ENCODE measurements at places on chromosomes 16 and 17. TPM values are rescaled to one million over a fixed set of nuclear protein-coding genes. Genes with fewer than 3 reads are reported as not detected.

DNA sequence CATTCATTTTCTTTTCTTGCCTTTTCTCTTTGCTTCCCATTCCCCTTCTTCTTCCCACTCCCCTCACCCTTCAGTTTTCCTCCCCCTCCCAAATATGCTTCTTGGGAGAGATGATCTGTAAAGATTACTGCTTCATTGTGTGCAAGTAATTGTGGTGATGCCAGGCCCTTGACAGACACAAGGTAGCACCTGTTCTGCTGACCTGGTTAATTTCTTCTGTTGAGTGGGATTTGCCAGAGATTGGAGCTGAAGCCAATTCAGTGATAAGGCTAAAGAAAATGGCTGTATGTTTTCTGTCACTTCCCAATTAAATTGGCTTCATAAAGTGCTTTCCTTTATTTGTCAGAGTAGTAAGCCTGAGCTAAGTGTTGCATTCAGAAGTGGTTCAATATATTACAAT lies 44.5 kb downstream of the AATF start:
- no peak for DNase-seq

GRCh38 chr17:62968445-62968923 lies 2.4 kb downstream of the TANC2 start:
- DNase-seq: no peak

The KRT35 gene
- not detected for total RNA-seq

DNA sequence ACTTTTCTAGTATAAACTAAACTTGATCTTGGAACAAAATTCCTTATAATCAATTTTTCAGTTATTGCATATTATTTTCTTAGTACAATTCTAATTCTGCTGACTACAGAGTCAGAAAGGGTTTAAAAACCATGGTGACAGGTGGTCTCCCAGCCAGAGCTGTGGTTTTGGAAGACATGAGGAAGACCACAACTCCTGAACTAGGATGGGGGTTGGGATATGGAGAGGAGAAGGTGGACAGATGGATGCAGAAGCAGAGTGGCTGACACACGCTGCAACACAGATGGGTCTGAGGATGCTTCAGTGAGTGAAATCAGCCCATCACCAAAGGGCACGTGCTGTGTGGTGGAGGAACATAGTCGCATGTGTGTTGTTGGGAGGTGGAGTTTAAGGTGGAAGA lies 187.7 kb downstream of the LGALS9B start:
- no peak for DNase-seq

DNA sequence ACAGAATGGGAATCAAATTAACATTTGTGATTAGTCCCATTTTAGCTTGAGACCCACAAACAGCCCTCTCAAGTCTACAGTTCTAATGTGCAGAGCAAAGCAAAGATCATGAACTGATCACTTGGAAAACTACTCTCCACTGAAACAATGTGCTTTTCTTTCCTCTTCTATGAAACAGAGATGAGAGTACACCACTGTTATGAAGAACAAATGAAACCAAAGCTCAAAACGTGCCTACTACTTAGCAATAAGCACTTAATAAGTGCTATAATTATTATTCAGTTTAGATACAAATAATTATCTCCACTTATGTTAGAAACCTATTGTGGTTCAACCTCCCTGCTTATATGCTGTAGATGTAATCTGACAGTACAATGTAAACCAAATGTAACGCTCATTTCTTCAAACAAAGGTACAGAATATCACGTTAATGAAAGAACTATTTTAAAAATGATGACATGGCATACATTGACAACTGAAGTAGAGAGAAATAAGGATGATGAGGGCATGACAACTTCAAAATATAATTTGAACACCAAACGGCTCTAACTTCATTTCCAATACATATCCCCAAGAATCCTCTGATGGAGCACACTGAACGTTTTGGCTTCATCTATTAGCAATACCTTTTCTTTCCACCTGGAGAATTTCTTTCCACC lies 2.0 kb downstream of the VPS35 start:
- DNase-seq: no peak

- DNase-seq: no peak
These were observed 341.4 kb downstream of the FOXL1 start for GRCh38 chr16:86919578-86920305.

DNA sequence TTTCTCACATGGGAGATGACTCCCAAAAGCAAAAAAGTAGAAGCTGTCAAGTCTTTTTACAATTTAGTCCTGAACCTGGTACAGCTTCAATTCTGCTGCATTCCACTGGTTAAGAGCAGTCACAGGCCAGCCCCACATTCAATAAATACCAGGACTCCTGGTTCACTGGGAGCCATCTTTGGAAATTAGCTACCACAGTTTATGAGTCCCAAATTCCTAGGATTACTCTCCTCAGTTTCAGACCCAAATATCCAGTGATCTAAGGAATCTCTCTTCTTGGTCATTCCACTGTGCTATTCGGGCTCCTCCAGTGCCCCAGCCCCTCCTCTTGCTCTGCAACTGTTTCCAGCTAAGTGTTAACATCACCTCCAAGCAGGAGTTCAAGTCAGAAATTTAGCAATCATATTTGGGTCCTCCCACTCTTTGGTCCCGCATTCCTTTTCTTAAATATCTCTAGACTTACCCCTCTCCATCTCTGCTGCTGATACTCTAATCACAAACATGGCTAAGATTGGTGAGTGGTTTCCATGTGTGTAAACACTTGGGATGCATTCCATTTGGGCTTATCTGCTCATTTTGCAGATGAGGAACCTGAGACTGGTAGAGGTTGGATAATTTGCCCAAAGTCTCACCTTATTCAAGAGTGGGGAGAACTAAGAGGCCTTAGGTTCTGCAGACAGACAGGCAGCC lies 9.6 kb upstream of the WIPF2 start:
- DNase-seq: no peak

GRCh38 chr16:57801098-57801808 lies 1.0 kb downstream of the KIFC3 start:
- no peak for DNase-seq

GRCh38 chr17:30256756-30257506 lies 21.4 kb upstream of the SLC6A4 start:
- DNase-seq: no peak

The C17orf113 gene
- total RNA-seq: 0.12 TPM

GRCh38 chr16:23832882-23833281 lies 2.9 kb upstream of the PRKCB start:
- DNase-seq: no peak

DNA sequence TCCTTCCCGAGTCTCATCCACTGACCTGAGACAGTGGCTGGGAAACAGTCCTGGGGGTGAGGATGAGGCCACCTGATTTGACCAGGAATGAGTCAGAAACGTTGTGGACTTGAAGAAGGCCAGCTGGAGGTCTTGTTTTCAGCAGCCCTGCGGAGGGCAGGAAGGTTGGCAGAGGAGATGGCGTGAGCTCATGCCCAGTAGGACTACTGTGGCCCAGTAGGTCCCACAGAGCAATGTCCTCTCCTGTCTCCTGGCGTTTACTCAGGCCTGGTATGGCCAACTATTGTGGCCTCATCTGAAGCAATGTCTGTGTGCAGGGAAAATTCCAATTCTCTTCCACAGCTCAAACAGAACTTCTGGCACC lies 84.1 kb upstream of the DNAJA2 start:
- no peak for DNase-seq

GRCh38 chr17:44924107-44924544 lies 8.8 kb upstream of the GFAP start:
- no peak for DNase-seq

DNA sequence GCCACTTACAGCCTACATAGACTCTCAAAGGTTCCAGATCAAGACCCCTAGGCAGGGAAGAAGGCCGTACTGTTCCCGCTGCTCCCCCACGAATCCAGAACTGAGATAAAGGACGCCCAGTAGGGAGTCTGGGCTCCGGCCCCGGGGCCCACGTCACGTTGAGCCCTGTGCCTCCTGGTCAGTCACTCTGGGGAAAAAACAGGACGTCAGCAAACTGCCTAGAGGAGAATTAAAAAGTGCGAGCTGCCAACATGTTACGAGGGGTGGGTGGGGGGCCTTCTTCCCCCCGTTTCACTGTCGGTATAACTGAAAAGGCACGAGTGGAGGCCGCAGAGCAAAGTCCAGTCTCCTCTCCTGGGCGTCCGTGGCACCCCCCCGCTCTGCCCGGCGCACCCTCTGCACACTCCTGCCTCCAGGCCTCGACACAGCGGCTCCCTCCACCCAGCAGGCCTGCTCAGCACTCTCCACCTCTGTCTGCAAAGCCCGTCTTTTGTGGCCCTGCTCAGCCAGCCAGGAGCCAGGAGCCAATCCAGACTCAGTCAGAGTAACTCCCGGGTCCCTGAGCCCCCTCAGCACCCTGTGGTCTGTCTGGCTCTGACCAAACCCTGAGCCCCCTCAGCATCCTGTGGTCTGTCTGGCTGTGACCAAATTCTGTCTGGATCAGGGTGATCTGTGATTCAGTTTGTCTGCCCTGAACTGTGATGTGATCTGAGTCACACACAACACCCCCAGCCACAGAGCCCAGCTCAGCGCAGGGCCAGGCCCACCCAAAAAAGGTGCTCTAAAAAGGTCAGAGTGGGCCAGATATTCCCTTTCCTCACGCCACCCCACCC lies 6.2 kb downstream of the ITGAE start:
- no peak for DNase-seq

DNA sequence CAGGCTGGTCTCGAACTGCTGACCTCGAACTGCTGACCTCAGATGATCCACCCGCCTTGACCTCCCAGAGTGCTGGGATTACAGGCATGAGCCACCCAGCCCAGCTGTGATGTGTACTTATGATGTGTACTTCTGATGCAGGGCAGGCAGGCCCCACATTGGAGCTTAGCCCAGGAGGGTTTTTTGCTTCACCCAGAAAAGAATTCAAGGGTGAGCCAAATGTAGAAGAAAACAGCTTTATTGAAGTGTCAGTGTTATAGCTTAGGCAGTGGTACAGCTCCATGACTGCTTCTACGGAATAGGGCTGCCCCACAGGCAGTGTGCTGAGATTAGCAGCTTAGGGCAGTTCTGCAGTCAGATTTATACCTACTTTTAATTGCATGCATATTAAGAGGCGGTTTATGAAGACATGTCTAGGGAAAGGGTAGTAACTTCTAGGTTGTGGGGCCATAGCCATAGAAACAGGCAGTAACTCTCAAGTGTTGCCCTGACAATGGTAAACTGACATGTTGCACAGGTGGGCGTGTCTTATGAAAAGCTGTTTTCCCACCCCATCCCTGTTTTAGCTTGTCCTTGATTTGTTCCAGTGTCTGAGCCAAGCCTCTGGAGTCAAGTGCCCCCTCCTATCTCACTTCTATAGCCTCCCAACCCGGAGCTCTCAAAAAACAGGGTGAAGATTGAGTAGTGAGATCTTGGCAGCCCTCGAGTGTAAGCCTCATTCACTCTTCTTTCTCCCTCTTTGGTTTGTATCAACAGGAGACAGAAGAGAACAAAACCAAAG lies 24.1 kb upstream of the POLR3E start:
- DNase-seq: no peak

DNA sequence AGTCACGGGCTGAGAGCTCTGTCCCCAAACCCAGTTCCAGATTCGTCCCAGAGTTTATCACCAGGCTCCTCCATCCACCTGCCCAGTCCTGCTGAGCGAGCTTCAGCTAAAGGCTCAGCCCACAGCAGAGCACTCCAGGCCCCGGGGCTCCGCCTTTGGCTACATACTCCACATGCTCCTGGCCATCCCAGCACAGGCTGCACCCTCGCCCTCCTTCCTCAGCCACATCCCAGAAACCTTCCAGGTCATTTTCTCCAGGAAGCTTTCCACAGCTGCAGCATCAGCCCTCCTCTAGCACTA lies 4.7 kb upstream of the CD2BP2 start:
- DNase-seq: no peak

- DNase-seq: no peak
These were observed 171.9 kb downstream of the AHSP start for GRCh38 chr16:31699601-31700000.

The YPEL2 gene
- 44.9 TPM for total RNA-seq

The OR2C1 gene
- total RNA-seq: not detected

The OTOP3 gene
- total RNA-seq: not detected

DNA sequence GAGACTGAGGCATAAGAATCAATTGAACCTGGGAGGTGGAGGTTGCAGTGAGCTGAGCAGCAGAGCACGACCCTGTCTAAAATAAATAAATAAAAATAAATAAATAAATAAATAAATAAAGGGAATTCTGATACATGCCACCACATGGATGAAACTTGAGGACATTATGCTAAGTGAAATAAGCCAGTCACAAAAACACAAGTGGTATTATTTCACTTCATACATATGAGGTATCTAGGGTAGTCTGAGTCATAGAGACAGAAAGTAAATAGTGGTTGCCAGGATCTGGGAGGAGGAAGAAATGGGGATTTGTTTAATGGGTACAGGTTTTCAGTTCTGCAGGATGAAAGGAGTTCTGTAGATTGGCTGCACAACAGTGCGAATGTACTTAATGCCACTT lies 16.3 kb downstream of the PIPOX start:
- DNase-seq: no peak

All from omental fat pad (tissue), 4 donors.